ENCODE measurements at places on chromosomes 3 and 15. TPM values are rescaled to one million over a fixed set of nuclear protein-coding genes. Genes with fewer than 3 reads are reported as not detected.

DNA sequence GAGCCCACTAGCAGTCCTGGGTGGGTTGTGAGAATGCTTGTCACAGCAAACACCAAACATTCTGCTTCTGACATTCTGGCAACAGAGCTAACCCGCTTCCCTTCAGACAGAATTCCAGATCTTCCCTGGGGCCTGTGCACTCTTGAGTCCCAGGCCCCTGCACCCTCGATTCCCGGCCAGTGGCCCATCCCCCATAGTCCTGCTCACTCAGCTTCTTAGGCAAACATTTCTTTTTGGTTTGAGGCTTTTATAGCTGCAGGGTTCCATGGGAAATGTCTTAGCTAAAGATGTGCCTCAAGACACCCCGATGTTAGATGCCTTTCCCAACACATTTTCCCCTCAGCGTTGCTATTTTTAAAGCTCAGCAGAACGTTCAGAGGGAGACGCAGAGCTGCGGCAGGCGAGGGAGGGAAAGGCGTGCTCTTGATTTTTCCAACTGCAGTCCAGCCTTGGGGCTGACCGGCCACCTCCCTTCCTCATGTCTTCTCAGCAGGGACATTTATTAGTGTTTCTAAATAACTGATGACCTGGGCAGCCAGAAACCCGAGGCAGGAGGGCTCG, 35.2 kb downstream of the ABTB1 start:
- no peak for DNase-seq

DNA sequence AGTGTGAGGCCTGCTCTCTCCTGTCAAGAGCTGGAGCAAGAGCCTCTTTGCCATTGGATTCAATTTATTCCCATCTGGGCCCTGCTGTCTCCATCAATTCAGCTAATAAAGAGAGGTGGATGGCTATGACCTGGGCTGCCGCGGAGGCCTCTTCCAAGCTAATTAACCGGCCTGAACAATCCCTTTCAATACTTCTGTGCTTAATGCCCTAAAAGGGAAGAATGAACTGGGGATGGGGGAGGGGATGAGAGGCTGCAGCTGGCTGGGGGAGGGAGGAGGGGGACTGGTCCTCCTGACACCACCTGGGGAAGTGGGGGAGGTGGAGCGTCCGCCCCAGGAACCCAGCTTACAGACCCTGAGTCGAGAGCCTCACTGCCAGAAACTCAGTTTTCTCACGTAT, 33.4 kb upstream of the PRR23E start:
- DNase-seq: no peak

- DNase-seq: no peak
These were observed 149.7 kb upstream of the SUCLG2 start for GRCh38 chr3:67804089-67804488.

GRCh38 chr3:59573911-59574310, 524.1 kb upstream of the CFAP20DC start:
- peak; percentile 93 for DNase-seq

GRCh38 chr3:105195260-105195659, 171.4 kb upstream of the ALCAM start:
- DNase-seq: peak; percentile 50

- no peak for DNase-seq
These were observed 61.4 kb downstream of the IL12A start for GRCh38 chr3:160049988-160050387.

Gene IL12A
- 0.25 TPM for total RNA-seq

Gene ARGFX
- not detected for total RNA-seq

Gene SLC4A7
- 50.1 TPM for total RNA-seq

DNA sequence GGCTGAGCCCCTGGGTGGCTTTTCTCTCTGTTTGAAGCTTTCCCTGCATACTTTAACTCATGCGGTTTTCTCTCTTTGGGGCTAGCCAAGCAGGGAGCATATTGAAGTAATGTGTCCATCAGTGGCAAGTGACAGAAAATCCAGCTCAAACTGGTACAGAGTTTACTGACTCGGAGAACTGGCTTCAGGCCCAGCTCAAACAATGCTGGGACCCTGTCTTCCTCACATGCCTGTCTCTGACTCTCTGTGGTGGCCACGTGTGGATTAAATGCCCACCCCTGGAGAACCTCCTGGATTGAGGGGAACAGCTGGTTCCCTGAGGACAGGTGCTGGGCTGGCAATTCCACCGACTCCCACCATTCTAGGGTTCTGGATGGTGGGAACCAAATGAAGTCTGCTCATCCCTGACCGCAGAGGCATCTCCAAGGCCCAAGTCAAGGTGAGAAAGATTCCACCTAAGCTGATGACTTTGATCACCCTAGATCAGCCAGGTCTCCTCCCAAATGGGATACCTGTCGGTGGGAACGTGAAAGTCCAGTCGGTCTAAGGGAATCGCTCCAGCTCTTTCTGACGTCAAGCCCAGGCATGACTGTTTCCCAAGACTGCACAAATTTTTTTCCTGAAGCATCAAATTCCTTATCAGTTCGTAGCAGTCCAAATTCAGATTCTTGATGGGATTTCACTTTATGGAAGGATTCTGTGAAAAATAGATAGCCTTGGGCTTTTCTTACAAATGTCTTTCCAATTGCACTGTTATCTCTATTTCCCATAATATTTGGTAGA, 16.3 kb upstream of the HDAC11 start:
- DNase-seq: no peak

DNA sequence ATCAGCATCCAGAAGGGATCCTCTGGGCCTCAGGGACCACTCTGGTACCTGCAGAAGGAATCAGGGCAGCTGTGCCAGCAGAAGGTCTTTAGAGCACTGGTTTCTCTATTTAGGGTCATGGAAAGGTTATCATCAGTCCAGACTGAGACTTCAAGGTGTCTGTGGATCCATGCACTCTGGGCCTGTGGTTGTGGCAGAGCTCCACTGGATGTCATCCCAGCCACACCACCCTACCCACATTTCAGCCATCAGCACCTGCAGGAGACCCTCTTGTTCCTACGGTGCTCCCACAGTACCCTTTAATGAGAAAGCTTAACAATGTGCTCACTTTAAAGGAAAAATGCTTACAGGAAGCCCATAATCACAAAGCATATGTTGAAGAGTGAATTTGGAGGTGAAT, 603.4 kb upstream of the CCDC54 start:
- no peak for DNase-seq

- no peak for DNase-seq
These were observed 177.2 kb downstream of the CBLB start for GRCh38 chr3:105691633-105692032.

GRCh38 chr3:16140116-16140893, 34.2 kb upstream of the GALNT15 start:
- peak; percentile 90 for DNase-seq

Gene GOLGA8O
- 0.07 TPM for total RNA-seq

Measured in M059J (cell line).